ENCODE measurements at places on chromosomes 12 and 14.

- no peak for DNase-seq
Observed at GRCh38 chr12:105270671-105271255, 34.8 kb upstream of the APPL2 start.

DNA sequence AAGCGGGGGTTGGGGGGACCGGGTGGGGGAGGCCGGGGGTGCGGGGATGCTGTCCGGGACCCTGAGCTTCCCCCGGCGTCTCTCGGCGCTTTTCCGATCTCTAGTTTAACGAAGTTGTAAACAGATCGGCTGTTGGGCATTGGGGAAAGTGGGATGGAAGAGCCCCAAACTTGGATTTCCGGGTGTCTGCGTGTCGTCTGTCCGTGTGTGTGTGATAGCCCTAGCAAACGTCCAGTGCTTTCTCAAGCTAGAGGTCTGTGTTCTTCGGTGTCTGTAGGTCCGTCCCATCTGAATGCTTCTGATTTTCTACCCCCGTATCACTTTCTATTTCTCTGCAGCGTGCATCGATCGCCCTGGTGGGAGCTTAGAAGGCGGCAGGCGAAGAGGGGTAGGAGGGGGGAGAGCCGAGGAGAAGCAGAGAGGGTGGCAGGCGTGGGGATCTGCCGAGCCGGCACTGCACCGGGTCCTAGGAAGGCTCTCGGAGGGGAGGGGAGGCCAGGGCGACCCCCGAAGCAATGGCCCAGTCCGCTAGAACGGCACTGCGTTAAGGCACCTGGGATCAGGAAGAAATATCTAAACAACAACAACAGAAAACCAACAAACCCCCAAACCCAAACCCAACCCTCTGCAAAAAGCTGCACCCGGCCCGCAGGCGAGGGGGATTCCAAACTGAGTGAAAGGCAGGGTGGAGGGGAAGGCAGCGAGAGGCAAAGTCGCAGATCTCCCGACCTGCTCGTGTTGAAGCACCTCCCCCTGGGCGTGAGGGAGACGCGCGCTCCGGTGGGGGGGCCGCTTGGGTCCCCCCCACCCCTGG is 1.0 kb downstream of the KCNA1 start:
- DNase-seq = no peak

DNA sequence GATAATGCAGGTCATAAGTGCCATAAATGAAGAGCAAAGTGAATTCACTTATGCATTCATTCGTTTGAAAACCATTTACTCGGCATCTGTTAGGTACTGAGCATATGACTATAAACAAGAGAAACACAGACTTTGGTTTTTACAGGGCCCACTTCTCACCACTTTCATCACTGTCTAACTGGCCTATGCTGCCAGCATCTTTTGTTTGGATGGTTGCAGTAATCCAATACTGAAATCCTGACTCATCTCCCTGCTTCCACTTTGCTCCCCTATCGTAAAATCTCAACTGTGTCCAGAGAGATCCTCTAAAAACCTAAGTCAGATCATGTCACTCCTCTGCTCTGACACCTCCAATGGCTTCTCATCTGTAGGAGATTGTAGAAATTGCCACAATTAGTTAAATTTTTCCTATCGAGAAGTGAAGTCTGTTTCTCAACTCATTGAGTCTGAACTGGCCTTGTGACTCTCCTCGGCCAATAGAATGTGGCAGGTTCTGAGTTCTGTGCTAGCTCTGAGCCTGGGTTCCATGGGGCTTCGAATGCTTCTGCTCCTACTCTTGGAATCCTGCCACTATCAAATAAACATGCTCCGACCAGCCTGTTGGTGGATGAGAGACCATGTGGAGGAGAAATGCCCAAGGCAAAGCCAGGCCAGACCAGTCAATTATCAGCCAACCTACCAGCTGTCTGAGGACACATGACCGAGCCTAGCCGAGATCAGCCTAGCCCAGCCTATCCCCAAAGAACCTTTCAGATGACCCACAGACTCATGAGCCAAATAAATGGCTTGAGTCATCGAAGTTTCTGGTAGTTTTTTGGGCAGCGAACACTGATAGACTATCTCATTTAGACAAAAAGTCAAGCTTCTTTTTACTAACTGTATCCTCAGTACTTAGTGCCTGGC is 2.2 kb upstream of the BATF start:
- no peak for DNase-seq

GRCh38 chr14:78644824-78645559 is 474.8 kb downstream of the NRXN3 start:
- DNase-seq = no peak

DNA sequence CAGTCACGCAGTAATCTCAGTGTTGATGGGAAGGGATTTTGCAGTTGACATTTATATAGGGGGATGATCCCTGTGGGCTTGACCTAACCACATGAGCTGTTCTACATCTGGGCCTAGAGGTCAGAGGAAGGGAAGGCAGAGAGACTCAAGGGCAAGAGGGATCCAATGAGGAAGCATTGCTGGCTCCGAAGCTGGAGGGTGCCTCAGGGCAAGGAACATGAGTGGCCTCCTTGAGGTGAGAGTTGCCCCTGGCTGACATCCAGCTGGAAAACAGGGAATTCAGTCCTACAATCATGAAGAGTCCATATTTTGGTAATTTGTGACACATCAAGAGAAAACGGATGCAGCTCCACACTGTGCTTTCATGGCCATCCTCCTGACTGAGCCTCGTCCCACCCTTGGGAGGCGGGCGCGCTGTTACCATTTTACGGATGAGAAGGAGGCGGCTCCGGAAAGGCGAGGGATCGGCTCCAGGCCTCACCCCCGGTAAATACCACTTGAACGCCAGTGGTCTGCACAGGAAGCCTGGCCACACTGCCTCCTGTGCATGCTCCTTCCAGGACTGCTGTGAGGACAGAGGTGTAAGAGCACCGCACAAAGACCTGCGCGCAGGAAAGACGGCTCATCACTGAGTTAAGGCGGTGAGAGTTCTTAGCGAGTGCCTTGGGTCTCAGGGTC is 18.5 kb upstream of the FKBP4 start:
- DNase-seq = no peak

- no peak for DNase-seq
Observed at GRCh38 chr12:6667559-6668210, 4.8 kb upstream of the ING4 start.

DNA sequence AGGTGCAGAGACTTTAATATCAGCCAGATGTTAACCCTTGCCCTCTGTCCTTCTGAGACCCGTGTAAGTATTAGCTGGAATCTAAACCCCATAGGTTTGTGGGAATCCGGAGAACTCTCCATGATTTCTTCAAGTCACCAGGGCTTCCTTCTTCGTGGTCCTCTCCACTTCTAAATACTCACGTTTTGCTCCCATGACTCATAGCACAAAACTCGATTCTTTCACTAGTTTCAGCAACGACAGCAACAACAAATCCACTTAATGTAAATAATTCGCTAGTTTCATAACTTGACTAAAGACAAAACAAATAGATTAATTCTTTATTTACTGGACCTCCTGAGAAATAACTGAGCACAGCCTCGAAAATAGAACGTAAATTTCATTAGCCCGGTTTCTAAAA is 4.4 kb upstream of the CLEC2A start:
- DNase-seq = no peak

- DNase-seq = no peak
Observed at GRCh38 chr12:88805692-88806091, 225.4 kb upstream of the KITLG start.

GRCh38 chr12:94618995-94619695 is 31.2 kb downstream of the TMCC3 start:
- DNase-seq = no peak

- DNase-seq = no peak
Observed at GRCh38 chr12:9687228-9687627, 17.7 kb downstream of the CLEC2D start.

DNA sequence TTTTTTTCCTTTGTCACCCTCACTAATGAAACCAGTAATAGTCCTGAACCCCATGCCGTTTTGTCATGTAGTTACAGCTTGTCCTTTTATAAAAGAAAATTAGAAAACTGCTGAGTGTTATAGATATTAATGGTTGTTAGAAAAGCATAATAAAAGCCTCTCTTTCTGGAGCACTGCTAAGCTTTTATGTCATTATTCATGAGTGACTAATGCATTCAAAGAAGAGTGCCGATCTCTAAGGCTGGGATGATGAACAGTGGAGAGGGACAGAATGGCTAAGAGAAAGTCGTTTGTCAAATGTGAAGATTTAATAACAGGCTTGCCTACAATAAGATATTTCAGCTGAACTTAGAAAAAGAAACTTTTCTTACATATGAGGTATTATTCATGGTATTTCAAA is 121.6 kb downstream of the MGAT4C start:
- DNase-seq = no peak

- DNase-seq = no peak
Observed at GRCh38 chr14:74142523-74142922, 57.8 kb downstream of the LIN52 start.

DNA sequence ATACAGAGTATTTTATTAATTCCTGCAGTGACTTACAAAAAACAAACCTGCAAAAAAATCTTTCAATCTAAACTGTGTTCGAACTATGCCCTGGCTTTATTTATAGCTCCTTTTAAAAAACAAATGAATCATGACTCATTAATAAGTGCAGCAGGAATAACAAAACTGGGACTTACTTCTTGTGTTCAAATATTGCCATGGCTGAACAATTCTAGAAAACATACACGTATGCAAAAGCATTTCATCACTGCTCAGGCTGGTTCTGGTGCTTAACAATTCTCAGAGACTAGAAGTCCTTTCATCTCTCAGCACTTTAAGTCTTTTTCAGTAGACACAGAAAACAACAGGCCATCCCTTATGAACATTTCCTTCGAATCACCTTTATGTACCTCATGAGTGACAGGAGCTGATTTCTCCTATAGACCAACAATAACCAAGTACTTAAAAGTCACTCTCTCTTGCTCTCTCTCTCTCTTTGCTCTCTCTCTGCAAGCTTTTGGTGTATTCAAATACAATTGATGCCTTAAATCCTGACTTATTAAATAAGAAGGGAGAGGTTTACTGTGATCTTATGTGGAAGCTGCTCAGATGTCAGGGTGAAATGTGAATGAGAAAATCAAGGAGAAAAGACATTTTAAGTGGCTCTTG is 268.8 kb downstream of the TTC8 start:
- no peak for DNase-seq

- DNase-seq = no peak
Observed at GRCh38 chr12:83185241-83185640, 498.5 kb downstream of the TMTC2 start.

- DNase-seq = peak; percentile 79
Observed at GRCh38 chr12:122527478-122527944, 462 bp downstream of the KNTC1 start.

DNA sequence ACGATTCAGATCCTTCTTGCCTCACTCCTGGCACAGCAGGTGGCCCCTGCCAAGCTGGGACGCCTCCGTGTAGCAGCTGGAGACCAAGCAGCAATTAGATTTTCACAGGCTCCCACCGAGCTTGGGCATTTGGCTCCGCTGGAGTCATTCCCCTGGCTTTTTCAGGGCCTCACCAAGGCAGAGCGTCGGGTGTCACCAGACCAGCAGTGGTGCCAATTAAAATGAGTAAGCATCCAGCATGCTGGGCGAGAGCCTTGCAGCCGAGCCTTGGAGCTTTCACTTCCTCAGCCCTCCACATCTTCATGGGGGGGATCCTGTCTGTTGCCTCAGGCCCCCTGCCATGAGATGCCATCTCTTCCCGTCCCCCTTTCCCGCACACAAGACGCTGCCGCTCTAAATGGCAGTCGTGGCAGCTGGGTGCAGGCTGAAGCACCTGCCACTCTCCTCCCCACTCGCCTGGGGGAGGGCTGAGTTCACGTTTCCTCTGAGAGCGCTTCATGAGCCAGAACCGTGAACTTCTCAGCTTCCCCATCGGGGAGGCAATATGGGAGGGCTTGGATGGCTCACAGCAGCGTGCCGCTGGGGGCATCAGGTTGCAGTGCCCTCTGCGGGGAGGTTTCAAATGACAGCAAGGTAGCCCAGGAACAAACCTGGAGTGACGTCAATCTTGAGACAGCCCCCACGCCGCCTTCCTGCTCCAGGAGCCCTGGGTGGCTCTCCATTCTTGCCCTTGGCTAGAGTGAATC is 11.7 kb downstream of the TPCN1 start:
- peak; percentile 86 for DNase-seq

- DNase-seq = no peak
Observed at GRCh38 chr12:15856097-15856982, 25.8 kb upstream of the STRAP start.

DNA sequence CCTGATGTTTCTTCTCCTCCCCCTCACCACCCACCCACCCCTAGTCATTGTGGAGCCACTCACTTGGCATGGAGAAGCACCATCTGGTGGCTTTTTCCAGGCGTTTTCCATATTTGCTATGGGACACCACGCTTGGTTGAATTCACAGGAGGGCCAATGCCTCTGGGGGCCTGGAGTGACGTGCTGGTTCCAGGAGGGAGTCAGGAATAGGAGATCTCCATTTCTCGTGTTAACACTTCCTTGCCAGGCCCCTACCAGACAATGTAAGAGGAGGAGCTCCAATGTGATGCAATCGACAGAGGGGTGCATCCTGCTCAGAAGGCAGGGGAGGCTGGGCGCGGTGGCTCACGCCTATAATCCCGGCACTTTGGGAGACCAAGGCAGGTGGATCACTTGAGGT is 21.6 kb upstream of the TESC start:
- DNase-seq = peak; percentile 37

DNA sequence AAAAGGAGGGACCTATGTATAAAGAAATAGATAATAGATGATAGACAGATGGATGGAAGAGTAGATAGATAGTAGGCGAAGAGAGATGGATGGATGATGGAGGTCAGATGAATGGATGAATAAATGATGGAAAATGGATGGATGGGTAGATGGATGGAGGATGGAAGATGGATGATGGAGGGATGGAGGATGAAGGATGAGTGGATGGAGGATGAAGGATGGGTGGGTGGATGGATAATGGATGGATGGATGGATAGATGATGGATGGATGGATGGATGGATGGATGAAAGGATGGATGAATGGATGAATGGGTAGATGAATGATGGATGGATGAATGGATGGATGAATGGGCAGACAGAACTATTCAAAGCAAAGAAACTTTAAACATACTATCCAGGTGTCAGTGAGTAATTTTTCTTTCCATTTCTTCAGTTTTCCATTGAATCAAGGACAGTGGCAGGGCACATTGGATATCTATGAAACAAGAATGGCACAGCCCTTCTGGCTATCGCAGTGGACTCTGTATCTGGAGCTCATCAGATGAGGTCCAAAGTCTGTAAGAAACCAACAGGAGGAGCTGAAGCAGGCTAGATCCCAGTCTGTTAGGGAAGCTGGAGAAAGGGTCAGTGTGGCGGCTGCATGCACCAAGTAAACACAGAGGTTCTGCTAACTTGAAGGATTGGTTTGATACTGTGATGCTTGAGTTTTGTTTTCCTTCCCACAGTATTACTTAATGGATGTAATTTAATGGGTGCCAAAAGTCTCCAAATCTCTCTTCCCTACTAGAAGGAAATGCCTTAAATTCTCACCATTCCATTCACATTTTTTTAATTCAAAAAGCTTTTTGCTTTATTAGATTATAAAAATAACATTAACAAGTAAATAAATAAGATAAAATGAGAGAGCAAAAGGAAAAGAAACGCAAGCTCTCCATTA is 18.1 kb upstream of the MED13L start:
- DNase-seq = no peak
